ENCODE measurements at places on chromosomes 2 and 18.
A peak's percentile ranks its signal among the peaks of the same experiment; 100 is the strongest.

DNA sequence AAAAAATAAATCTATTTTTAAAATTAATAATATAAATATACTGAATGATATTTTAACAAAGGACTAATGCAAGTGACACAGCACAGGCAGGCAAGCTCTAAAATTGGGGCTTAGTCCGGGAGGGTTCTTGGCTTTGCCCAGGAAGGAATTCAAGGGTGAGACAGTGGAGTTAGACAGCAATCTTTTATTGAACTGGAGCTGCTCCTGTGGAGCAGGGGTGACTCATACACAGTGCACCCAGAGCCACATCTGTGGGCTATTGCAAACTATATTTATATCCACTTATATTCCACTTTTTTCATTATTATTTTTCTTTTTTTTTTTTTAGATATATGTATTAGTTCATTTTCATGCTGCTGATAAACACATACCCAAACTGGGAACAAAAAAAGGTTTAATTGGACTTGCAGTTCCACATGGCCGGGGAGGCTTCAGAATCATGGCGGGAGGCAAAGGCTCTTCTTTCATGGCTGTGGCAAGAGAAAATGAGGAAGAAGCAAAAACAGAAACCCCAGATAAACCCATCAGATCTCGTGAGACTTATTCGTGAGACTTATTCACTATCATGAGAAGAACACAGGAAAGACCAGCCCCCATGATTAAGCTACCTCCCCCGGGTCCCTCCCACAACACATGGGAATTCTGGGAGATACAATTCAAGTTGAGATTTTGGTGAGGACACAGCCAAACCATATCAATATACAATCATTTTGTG is 437.1 kb downstream of the BCL11A start:
- DNase-seq = no peak

DNA sequence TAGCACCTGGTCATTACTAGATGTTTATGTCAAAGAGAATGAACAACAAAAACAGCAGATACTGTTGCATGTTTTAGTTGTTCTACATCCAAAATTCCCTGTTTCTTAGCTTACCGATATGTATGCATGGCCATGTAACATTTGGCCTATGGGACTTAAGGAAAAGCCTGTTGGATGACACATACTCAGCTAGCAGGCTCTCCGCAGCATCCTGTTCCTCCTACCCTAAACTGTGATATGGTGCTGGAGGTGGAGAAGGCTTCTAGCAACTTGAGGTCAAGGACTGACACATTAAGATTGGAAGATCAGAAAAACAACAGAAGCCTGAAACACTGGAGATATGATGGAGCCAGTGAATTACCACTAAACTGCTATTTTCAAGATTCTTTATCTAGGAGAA is 537.8 kb downstream of the LRRTM4 start:
- DNase-seq = no peak

DNA sequence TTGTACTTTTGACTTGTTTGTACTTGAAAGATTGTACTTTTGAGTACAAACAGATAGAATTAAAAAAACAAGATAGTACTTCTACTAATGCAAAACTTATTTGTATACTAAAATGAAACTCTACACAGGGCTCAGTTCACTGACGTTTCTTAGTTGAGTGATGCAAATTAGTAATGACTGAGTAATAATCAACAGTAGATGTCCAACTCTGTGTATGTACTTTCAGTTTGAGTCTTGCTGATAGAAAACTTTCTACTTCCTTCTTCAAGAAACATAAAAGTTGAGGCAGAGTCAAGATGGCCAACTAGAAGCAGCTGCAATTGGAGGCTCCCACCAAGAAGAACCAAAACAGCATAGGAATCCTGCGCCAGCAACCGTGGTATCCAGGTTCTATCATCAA is 585.0 kb downstream of the NR4A2 start:
- no peak for DNase-seq

GRCh38 chr2:188524519-188525113 is 232.9 kb downstream of the GULP1 start:
- peak; percentile 66 for DNase-seq

GRCh38 chr2:72278046-72278445 is 130.4 kb upstream of the CYP26B1 start:
- peak; percentile 78 for DNase-seq

GRCh38 chr18:26227051-26227670 is 916 bp downstream of the TAF4B start:
- DNase-seq = no peak

All from HCEC 1CT (cell line).